Gastrocnemius medialis (tissue), 4 donors: ENCODE measurements at places on chromosomes 2 and 18.

- DNase-seq = no peak
These were observed 346.0 kb downstream of the ARHGAP15 start for GRCh38 chr2:143475041-143475776.

- DNase-seq = peak; percentile 16
These were observed 199.4 kb upstream of the REV1 start for GRCh38 chr2:99689145-99689742.

GRCh38 chr2:36477746-36478145, 120.2 kb downstream of the FEZ2 start:
- no peak for DNase-seq

DNA sequence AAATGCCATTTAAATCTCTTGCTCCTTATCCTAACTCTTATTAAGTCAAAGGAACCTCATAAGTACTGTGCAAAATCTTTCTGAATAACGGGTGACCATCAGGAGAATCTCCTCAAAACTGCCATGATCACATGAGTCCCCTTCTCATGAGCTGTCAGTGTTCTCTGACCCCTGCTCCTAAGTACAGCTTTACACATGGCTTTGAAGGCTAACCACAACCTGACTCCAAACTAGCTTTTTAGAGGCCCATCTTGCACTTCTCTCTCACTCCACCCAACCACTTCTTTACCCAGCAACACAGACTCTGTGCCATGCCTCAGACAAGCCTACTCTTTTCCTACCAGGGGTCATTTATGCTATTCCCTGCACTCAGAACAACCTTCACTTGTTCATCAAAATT, 253.8 kb downstream of the GPD2 start:
- no peak for DNase-seq

- no peak for DNase-seq
These were observed 1.9 kb downstream of the CYP26B1 start for GRCh38 chr2:72145658-72146329.

GRCh38 chr2:233356546-233357308, 2.4 kb downstream of the DGKD start:
- no peak for DNase-seq

DNA sequence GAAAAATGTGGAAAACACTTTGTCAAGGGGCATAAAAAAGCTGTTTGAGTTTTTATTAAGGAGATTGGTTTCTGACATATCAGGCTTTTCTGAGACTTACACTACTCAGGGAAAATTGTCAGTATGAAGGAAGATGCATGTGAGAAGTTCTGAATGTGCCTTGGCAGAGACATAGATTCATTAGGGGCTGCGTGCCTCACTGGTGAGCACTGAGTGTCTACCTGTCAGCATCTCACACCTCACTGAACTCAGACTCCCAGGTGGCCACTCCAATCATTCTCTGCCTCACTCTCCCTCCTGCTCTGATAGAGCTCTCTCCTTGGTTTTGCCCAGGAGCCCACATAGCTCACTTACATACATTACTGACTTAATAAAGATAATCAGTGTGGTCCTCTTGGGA, 372.6 kb downstream of the LRRTM4 start:
- no peak for DNase-seq

- no peak for DNase-seq
These were observed 10.4 kb downstream of the PELI1 start for GRCh38 chr2:64133828-64134227.

GRCh38 chr18:58859907-58860306, 4.8 kb upstream of the ZNF532 start:
- no peak for DNase-seq

GRCh38 chr2:119323459-119323858, 43.2 kb downstream of the C2orf76 start:
- DNase-seq = no peak

GRCh38 chr2:80670763-80671162, 366.2 kb upstream of the LRRTM1 start:
- no peak for DNase-seq

DNA sequence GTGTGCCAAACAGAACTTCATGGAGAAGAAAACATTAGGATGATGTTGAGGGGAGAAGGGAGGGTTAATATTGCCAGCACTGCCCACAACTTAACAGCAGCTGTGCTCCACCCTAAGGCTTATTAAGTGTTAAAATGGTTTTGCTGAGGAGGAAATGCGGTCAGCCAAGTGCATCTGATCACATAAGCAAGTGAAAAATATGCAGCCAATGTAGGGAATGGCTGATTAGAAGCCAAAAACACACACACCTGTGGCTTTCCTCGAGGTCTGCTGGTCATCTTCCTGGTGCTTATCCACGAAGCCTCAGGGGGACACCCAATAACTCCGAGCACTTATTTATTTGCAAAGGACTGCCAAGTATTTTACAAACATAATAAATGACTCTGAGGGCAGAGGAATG, 66.3 kb upstream of the GPR45 start:
- DNase-seq = no peak

- DNase-seq = no peak
These were observed 421.4 kb downstream of the SETBP1 start for GRCh38 chr18:45102126-45102525.

- DNase-seq = no peak
These were observed 77.1 kb downstream of the SPIRE1 start for GRCh38 chr18:12580630-12581342.

GRCh38 chr2:158716121-158716791, 78.9 kb upstream of the DAPL1 start:
- DNase-seq = no peak

GRCh38 chr18:34809451-34810072, 99.5 kb downstream of the DTNA start:
- peak; percentile 40 for DNase-seq

- DNase-seq = no peak
These were observed 101.2 kb downstream of the LTBP1 start for GRCh38 chr2:33047939-33048338.

DNA sequence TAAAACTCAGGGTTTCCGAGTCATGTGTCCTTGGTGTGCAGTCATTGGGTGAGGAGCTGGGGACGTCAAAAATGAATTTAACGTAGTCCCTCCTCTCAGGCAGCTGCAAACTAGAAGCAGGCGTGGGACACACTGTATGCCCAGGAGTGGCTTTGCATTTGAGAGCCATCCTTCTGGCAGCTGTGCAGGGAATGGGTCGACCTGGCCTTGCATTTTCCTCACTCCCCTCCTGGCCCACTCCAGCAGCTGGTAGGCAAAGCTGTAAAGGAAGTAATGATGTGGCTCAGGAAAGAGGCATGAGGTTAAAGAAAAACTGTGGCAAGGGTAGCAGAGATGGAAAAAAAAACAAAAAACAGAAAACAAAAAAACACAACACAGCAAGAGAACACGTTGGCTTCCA, 46.5 kb downstream of the RNF144A start:
- DNase-seq = no peak

- no peak for DNase-seq
These were observed 6.5 kb downstream of the SPR start for GRCh38 chr2:72893594-72894319.

DNA sequence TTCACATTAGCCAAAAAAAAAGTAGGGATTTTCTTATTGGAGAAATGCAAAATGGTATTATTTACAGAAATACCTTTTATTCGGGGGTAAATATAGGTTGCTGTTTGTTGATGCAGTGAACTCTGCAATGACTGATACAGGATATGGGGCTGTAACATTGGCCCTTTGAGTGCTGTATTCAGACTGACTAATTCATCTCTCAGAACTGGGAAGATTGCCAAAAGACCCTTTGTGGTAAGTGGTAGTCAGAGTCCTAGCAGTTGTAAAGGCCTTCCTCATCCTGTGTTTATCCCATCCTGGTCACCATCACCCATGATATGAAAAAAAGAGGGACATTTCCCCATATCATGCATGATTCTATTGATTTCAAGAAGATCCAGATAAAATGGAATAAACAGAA, 14.0 kb upstream of the DCC start:
- DNase-seq = no peak

- no peak for DNase-seq
These were observed 283.6 kb downstream of the CYP26B1 start for GRCh38 chr2:71864085-71864484.

- no peak for DNase-seq
These were observed 16.8 kb downstream of the HDLBP start for GRCh38 chr2:241298673-241299072.

DNA sequence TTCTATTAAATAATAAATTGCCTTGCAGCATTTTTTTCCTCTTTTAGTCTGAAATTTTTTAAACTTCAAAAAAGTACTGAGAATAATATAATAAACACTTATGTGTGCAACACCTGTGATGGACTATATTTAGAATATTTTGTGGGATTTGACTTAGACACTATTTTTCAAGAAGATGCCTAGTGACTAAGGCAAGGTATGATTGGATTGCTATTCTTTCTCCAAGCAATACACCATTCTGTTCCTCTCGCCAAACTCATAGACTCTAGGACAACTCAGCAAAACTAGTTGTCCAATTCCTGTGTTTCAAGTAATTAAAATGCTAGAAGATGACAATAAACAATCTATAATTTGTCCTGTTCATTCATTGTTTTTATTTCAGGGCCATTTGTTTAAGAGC, 75.9 kb downstream of the METTL4 start:
- DNase-seq = no peak

- DNase-seq = no peak
These were observed 22.6 kb downstream of the EIPR1 start for GRCh38 chr2:3354986-3355385.

- no peak for DNase-seq
These were observed 2.0 kb downstream of the GAREM2 start for GRCh38 chr2:26174691-26175465.

- DNase-seq = peak; percentile 82
These were observed 136.2 kb upstream of the RASGRP3 start for GRCh38 chr2:33340280-33340679.

DNA sequence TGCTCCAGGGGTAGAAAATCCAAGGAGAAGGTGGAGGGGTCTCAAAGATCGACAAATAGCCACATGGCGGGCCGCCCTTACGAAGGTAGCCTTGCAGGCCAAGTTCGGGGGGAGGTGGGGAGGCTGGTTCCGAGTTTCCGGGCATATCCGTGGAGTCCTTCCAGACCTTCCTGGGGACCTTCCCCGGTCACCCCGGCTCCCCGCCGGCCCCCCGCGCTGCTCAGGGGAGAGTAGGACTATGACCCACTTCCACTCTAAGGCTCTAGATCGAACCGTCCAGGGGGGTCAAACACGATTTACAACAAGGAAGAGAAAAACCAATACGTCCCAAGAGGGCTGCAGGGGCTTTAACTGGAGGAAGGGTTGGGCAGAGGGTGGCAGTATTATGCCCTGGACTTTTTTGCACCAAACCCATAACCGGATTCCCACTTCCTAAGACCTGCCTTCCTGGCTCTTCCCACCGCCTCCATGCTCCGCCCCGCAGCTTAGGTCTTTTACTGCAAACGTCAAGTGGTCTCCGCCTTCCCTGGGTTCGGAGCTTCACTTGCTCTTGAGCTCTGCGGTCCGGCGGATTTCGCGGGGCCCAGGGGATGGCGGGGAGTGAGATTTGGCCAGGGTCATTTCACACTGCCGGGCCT, 779 bp upstream of the LYPD6 start:
- DNase-seq = no peak

DNA sequence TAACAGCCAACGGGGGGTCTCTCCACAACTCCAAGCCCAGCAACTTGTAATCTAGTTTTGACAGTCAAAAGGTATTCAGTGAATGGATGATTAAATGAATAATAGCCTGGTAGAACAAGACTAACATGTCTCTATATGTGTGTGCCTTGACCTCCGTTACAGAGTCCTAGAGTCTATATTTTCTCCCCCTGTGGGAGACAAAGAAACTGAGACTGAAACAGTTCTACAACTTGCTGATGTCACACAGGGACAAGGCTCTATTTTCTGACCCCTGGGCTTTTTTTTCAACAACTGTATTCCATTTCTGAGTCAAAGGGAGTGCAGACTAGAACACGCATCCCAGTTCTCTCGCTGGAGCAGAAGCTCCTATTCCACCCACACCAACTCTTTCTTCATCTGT, 223.6 kb upstream of the AGAP1 start:
- no peak for DNase-seq

- DNase-seq = no peak
These were observed 137.7 kb downstream of the THADA start for GRCh38 chr2:43458014-43458628.

DNA sequence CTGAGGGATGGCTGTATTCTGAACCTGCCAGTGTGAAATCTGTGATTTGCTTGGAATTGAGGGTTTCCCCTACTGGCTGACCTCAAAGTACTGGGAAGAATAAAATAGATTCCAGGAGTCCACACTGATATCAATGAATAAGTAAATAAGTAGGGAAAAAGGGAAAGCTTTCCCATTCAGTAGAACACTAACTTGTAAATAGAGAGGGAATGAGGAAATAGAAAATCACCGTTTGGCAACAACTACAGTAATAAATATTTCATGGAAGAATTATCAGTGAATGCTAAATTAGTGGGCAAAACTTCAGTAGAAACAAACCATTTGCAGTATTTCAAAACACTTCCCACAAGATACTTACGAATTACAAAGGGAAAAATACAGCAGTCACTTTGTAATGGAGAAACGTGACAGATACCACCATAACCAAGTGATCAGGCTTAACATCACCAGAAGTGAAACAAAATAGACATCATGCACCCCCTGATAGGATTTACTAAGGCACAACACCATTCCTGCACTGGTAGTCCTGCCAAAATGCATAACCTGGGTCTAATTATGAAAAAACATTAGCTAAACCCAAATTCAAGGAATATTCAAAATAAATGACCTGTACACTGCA, 88.5 kb downstream of the ICA1L start:
- DNase-seq = no peak

DNA sequence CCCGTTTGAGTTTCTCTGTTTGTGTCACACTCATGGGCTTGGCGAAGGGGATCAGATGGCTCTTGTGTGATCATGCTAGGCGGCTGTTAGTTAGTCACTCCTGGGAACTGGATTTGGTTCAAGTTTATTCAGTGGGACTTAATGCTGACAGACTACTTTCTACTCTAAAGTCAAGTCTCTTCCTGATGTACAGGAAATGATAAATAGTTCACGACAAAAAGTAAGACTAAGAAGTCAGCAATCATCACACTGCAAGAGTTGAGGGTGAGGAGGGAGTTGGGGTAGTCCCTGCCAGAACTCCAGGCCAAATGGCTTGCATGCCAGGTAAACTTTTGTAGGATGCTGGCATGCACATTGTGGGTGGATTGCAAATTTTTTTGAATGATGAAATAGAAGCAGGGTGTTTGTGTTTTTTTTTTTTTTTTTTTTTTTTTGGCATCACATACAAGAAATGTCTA, 25.1 kb upstream of the CCL20 start:
- DNase-seq = no peak
